ENCODE measurements at places on chromosomes 3 and 15. TPM values are rescaled to one million over a fixed set of nuclear protein-coding genes. Genes with fewer than 3 reads are reported as not detected.

PLSCR2 gene
- not detected for total RNA-seq

DNA sequence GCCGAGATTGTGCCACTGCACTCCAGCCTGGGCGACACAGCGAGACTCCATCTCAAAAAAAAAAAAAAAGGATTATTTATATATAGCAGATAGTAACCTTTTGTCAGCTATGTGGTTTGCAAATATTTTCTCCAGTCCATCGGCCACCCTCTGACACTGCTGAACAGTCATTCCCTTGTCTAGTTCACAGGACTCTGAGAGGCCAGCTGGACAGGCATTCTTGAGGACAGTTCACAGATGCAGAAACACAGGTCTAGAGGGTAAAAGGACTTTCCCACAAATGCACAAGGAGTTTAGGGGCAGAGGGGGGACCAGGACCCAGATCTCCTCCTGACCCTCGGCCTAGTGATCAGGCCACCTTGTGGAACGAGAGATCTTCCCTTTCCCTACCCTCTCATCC is 7.5 kb upstream of the TMEM40 start:
- no peak for DNase-seq

GRCh38 chr3:123723070-123723469 is 138.2 kb upstream of the HACD2 start:
- DNase-seq, result no peak

- DNase-seq, result no peak
These were observed 74.9 kb upstream of the XCR1 start for GRCh38 chr3:46102059-46102779.

IRAK2 gene
- 6.4 TPM for total RNA-seq

DNA sequence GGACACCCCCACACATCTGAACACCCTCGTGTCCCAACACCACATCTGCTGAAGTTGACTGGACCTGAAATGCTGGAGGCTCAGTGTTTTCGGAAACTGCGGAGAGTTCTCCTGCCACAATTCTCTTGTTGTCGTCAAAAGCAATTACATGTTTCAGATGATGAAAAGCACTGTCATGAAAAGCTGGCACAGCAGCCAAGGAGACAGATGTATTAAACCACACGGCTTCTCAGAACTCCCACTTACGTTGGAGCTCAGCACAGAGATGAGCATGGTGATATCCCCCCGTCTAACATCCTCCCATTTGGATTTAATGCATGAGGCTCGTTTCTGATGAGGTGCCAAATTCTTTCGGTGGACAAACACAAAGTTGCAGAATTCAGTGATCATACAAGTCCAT is 180.1 kb downstream of the RORA start:
- DNase-seq, result no peak

GRCh38 chr3:151047636-151048035 is 37.8 kb upstream of the MED12L start:
- DNase-seq, result no peak

DNA sequence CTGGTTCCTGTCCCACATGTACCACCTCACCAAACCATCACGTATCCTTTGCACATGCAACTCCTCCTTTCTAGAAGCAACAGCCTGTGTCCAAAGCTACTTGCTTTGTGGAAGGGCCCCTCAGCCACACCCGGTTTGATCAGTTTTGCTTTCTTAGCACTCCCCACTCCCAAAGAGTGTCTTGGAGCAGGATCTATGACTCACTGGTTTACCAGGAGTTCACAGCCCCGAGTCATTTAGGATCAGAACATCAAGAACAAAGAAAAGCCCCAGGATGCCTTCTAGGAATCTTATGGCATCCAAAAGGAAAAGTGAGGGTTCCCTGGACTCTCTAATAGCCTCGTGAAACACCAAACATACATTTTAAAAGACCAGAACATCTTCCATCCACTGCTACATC is 50.7 kb upstream of the IGF1R start:
- no peak for DNase-seq

GRCh38 chr3:158731486-158731885 is 771 bp downstream of the RARRES1 start:
- DNase-seq, result no peak

- no peak for DNase-seq
These were observed 332.6 kb downstream of the LSAMP start for GRCh38 chr3:116112696-116113095.

- DNase-seq, result no peak
These were observed 49.3 kb downstream of the RAB7A start for GRCh38 chr3:128775241-128775640.

DNA sequence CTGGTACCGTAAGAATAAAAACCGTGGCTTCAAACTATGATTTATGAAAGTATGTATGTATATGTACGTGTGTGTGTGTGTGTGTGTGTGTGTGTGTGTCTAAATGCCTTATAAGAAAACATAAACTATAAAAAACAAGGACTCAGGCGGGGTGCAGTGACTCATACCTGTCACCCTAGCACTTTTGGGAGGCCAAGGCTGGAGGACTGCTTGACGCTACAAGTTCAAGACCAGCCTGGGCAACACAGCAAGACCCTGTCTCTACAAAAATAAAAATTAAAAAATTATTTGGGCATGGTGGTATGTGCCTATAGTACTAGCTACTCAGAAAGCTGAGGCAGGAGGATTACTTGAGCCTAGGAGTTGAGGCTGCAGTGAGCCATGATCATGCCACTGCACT is 29.1 kb downstream of the CCPG1 start:
- no peak for DNase-seq
